Brain pericyte (primary cell): ENCODE measurements at places on chromosomes 4 and X.

DNA sequence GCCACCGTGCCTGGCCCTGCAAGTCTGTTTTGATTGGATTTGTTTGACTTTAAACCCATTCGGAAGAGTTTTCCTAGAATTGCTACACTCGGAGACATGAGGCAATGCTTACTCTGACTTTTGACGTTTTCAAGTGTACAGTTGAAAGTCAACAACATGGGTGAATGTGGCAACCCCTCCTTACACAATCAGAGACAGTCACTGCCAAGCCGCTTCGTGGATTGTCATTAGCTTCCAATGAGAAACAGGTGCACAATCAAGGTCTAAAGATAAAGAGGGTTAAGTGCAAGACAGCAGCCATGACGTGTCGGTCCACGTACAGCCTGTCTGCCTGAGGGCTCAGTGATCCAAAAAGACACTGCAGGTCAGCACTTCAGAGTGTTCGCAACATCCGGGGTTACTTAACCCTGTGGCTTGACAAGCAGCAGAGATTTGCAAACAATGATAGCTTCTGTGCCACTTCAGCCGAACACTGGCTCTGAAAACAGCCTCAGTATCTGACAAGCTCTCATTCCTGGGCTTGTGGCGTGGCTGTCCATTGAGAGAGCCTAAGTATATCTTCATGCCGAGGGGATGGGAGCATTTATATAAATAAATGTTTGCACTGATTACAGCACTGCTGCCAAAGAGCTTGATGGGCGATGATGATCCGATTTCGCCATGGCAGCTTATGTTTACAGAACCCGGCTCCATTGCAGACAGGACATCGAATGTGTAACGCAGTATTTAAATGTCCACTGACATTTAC is 180.0 kb downstream of the DHRSX start:
- DNase-seq, result no peak

- DNase-seq, result no peak
Observed at GRCh38 chr4:142373610-142374009, 472.5 kb downstream of the INPP4B start.

DNA sequence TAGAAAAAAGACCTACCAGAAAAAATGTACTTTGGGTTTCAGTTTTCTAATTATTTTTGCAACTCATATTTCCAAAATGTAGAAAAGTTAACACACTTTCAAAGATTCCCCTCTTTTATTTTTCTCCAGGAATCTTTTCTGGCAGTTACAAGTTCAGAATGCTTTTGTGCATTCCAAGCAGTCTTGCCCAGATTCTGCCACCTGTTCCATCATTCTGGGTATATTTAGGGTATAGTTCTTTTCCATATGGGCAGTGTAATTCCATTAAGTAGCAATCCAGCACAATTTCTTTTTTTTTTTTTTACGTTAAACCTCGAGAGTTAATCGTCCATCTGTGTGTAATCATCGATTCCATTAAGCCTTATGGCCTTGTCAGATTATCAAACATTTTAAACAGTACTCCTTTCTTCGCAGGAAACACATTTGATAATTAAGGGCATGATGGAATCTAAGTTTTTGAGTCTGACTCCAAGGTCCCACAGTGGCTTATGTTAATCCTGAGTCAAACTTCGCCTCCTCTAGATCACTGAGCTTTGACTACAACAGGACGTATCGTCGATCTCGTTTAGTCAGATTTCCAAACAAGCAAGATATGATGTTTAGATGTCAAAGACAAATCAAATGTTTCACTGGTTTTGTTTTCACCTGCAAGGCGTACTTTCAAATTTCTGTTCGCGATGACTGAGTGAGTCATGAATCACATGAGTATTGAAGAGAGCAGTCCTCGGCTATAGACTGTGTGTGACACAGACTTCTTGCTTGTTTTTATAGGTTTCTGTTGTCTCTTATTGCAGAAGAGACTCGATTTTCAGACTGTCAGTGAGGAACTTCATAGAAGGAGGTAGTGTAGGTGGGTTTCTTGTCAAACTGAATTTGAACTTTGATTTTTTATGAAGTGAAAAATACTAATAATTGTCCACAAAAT is 118.9 kb upstream of the GK2 start:
- no peak for DNase-seq

DNA sequence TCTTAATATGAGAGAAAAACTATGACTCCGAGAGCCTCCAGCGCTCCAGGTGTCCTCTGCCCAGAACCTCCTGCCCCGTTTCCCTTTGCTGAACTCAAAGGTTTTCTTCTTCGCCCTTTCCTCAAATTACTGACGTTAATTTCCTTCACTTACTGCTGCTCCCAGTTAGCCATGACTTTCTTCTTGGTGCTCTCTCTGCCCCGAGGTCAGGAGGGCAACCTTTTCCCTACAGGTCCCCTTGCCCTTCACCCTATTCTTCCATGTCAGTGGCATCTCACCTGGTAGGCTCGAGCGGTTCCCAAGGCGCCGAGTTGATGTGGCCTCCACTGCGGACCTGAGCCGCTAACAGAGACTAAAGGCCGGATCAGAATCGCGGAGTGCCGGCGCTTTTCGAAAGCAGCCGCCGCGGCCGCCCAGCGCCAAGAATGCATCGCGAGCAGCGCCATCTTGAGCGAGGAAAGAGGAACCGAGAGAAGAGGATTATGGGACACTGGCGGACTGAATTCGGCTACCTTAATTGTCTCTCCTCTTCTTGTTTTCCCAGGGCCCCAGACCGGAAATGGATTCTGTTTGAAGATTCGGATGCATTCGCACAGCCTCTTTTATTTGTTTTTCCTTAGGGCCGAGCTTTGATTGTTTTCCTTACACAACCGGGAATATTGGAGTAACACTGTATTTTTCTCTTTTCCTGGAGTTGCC is at the start of gene ABCB7:
ABCB7 (minus strand) TSS at position 457 of the 699 bp plus-strand sequence; CDS start at position 446, 11 bp downstream.
- DNase-seq, result no peak

- no peak for DNase-seq
Observed at GRCh38 chr4:8664031-8664805, 71.7 kb downstream of the CPZ start.

DNA sequence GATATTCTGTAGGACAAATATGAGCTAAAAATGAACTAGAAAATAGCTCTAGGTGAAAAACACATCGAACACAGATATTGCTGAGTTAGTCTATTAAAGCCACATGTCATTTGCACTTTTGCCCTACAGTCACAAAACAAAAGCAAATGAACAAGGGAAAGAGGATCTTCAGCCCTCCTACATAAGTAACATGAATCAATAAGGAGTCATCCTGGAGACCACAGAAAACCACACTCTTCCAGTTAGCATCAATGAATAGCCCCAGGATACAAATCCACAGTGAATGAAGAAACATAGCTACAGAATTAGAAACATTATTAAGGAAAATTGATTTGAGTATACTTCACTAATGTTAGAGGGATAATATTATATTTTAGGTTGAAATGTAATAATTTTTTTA is 311.4 kb downstream of the MAPK10 start:
- no peak for DNase-seq

- DNase-seq, result no peak
Observed at GRCh38 chr4:87345139-87345538, 22.5 kb upstream of the HSD17B13 start.

- DNase-seq, result no peak
Observed at GRCh38 chrX:49227726-49228125, 5.4 kb downstream of the CACNA1F start.

DNA sequence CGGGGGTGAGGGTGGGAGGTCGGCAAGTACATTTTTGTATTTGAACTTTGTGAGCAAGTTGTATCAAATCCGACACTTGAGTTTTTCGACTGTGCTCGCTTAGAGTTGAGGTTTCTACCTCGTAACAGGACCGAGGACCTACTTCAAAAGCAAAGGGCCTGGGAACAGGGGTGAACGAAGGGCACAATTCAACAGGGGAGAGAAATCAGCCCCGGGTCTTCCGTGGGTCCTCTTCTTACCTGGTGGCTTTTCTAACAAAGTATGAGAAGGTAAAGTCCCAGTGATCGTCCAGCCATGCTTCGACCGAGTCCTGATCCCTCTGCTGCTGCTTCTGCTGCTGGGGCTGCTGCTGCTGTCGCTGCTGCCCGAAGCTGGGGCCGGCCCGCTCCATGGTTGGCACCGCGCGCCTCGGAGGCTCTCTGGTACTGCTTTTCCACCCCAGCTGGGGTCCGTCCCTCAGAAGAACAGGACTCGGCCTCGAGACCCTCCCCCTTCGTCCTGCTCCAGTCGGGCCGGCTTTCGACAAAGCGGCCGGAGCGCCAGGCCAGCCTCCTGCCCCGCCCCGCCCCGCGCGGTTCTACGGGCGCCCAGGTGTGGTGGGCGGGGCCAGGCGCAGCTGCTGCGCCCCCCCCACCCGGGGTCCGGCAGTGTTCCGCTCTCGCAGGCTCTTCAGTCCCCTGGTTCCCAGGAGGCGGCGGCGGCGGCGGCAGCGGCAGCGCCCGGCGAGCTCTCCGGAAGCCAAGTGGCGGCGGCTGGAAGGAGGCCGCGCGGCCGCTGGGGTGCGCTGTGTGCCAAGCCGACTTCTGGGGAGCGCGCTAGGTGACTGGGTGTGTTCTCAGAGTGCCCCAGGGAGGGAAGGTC is at the start of gene PDE5A:
PDE5A (minus strand) TSS at position 524 of the 861 bp plus-strand sequence; CDS start at position 391, 133 bp downstream.
- no peak for DNase-seq

DNA sequence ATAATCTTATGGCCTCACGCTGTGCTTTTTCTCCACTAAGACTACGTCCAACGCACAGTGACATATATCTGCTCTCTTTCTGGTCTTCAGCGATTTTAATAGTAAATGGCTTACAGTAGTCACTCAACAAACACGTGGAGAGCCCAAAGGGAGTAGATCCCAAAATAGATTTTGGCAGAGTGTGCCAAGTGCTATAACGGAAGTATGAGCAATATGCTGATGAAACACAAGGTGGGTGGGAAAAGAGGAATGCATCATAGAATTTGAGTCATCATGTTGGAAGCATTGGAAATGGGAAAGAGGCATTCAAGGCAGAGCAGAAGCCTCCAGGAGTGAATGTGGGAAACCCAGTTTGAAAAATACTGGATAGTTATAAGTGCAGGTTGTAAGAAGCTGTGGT is 129.1 kb upstream of the LDB2 start:
- peak; percentile 17 for DNase-seq

DNA sequence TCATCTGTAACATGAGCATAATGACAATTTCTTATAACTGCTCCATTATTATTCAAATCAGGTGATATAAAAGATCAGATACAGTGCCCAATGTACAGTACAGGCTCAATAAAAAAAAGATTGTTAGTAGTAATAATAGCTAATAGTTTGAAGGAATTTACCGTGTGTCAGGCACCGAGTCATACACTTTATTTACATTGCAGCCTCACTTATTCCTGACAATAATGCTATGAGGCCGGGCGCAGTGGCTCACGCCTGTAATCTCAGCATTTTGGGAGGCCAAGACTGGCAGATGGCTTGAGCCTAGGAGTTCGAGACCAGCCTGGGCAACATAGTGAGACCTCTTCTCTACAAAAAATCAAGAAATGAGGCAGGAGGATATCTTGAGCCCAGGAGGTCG is 10.1 kb upstream of the MAP7D3 start:
- no peak for DNase-seq

DNA sequence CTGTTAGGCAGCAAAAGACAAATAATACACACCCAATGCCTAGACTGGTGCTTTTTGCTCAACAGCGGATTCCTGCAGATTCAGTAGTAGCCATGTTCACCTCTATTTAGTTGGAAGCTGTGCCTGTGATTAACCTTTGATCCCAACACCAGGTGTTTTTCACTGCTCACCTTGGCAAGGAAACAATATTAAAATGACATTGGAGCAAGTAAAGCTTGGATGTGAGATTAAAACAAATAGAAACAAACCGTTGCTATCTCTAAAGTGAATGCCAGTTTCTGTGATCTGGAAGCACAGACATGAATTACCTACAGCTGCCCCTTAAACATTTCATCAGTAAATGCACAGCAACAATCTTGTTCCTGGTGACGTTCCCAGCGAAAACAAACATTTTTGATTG is 35.7 kb downstream of the MAGEB17 start:
- DNase-seq, result no peak

GRCh38 chrX:103626855-103627254 is 1.9 kb upstream of the TCEAL1 start:
- no peak for DNase-seq

- no peak for DNase-seq
Observed at GRCh38 chrX:134177527-134177926, 59.5 kb upstream of the CCDC160 start.

DNA sequence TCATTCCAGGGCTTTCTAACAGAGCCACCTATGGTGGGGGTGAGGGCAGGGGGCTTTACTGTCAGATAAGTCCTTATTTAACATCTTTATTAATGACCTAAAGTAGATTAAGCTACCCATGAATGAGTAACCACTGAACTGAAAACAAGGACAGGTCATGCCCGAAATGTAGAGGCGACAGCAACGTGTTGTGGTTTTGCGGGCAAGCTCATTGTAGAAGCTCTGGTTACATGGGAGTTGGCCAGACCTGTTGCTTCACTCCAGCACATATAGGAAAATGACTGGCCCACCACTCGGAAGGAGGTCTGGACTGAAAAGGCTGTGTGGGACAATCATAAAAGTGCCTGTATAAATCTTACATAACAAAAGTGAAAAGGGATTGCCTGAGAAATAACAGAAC is 109.6 kb upstream of the NDP start:
- DNase-seq, result no peak

DNA sequence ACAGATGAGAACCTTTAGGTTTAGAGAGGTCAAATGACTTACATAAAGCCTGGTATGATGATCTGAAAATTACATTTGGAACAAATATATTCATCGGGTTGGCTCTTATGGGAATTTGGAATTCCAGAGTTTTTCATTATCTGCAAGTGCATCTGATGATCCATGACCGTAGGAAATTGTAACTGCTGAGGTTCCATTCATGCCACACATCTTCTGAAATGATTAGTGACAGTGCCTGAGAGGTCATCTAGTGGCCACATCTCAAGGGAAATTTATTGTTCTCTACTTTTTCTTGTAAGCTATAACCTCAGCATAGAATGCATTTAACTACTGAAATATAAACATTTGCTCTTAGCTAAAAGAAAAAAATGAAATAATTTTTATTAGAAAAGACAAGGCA is 105.8 kb upstream of the NWD2 start:
- DNase-seq, result no peak

- DNase-seq, result no peak
Observed at GRCh38 chrX:1536712-1537030, 314 bp downstream of the P2RY8 start.

GRCh38 chr4:23373261-23373660 is 516.6 kb downstream of the PPARGC1A start:
- DNase-seq, result no peak

DNA sequence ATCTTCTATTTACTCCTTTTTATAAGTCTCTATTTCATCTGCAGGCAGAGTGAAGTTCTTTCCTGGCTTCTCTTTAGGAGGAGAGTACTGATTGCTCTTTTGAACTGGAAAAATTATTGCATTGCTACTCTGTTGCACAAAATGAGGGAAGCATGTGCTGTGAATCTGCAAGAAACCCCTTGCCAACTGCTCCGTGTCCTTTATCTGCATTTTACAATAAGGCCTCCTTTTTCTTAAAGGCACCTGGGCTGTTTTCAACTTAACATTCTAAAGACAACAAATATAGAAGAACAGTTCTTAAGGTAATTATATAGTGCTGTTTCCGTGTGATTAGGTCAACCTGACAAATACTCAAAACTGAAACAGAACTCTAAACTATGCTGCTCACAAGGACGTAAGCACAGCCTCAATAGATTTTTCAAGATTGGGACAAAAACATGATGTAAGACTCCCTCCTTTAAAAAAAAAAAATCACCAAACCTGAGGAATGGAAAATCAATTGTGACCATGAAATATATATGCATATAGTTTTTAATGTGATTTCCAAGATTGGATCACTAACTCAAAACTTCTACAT is 716.6 kb upstream of the INTU start:
- no peak for DNase-seq

GRCh38 chrX:87299563-87300160 is 217.9 kb upstream of the KLHL4 start:
- DNase-seq, result no peak

GRCh38 chr4:84697159-84697558 is 114.2 kb downstream of the CDS1 start:
- DNase-seq, result no peak
